Activated CD8-positive, alpha-beta memory T cell treated with anti-CD3 and anti-CD28 coated beads for 4 hours (primary cell): ENCODE measurements at places on chromosomes 6 and 20.

- no peak for DNase-seq
Observed at GRCh38 chr6:169445661-169446581, 192.3 kb upstream of the THBS2 start.

- DNase-seq = no peak
Observed at GRCh38 chr6:137405806-137406205, 88.4 kb downstream of the OLIG3 start.

DNA sequence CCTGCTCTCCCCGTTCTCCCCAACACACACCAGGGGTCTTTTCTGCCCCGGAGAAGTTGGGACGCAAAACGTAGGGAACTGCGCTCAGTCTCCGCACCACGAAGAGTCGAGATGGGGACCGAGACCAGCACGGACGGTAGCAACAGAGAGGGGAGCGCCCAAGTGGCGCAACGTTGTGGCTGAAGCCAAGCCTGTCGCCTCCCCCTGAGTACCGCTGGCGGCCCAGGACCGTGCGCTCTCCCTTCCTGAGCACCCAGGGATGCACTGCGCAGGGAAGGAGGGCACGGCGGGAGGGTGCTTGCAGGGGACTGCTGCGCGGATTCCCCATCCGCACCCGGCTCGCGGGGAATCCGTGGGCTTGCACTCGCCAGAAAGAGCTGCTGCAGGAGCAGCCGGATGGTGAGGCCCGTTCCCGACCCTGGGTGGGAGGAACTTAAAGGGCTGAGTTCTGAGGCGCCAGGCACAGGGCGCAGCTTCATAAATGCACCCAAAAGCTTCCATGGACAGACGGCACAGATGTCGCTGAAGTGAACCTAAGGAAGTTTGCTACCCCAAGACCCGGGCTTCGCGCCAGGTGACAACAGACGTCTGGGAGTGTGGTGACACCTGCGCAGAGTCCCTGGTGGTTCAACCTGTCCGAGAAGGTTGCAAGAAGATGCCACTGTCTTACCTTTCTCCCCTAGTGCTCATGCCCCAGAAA, 178.7 kb downstream of the TBXT start:
- DNase-seq = no peak

- no peak for DNase-seq
Observed at GRCh38 chr6:3292431-3293197, 33.9 kb downstream of the PSMG4 start.

DNA sequence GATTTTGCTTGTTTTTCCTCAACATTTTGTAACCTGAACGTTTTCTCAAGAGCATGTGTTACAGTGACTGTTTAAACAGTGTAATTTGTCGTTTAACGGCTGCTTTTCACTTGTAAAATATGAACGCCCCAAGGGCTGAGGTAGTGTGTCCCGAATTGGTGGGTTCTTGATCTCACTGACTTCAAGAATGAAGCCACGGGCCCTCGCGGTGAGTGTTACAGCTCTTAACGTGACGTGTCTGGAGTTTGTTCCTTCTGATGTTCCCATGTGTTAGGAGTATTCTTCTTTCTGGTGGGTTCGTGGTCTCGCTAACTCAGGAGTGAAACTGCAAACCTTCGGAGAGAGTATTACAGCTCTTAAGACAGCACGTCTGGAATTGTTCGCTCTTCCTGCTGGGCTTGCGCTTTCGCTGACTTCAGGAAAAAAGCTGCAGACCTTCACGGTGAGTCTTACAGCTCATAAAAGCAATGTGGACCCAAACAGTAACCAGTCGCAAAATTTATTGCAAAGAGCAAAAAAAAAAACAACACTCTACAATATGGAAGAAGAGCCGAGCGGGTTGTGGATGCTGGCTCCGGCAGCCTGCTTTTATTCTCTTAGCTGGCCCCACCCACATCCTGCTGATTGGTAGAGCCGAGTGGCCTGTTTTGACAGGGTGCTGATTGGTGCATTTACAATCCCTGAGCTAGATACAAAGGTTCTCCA, 25.1 kb upstream of the TRIM27 start:
- no peak for DNase-seq

DNA sequence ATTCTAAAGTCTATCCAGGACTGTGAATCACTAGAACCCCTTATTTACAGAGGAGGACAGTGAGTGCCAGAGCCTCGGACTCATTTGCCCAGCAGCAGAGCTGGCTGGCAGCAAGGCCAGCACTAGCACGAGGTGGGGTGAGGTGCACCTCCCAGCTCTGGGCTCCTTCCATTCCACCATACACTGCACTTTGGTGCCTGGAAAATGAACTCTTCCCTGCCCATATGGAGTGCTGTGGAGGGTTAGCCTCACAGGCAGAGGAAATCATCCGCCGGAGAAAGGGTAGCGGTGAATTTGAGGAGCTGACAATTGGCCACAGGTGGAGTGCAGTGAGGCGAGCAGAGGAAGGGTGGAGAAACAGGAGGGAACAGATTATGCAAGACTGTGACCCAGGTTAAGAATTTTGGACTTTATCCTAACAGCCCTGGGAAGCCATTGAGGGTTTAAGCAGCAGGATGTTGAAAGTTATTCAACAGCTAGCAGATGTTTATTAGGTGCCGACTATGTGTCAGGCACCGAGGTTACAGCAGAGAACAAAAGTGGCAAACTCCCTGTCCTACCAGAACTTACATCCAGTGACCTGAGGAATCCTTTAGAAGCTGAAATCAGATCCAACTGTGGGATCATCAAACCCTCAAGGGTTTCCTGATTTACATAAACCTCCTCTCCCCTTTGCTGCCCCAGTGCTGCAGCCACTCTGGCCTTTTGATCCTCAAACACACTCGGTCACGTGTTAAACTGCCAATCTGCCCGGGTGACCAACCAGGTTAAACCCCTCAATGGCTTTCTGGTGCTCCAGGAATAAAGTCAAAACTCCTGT, 6.2 kb downstream of the TRIM26 start:
- DNase-seq = no peak

DNA sequence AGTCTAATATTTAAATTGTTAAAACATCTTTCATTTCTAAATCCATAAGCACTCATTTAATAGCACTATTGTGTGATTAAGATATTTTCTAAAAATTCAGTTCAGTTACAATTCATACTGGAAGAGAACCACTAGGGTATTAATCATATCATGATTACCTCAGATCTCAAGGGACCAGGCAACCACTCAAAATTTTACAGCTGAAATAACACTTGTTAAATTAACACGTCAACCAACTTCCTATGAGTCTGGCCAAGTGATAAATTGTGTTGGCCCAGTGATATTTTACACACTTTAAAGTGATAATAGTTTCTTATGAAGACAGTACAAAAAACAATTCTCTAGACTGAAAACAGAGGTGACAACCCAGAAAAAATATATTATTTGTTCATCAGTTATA, 869.0 kb upstream of the ADGRB3 start:
- no peak for DNase-seq

DNA sequence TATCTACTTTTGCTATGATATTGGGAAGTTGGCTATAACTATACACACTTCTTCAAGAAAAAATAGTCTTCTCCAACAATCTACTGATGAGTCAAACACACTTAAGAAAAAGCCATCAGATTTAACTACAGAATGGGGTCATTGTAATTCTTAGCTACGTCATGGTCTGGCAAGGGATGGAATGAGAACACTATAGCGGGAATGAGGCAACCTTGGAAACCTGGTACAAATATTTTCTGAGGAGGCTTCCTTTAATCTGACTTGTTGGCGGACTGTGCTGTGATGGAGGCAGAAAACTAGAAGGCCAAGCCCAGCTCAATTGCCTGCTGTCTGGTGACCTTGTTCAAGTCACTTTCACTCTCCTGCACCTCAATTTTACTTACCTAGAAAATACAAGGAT, 586.8 kb upstream of the JAG1 start:
- DNase-seq = no peak
